ENCODE measurements at places on chromosomes 1 and 21.
A peak's percentile ranks its signal among the peaks of the same experiment; 100 is the strongest.

GRCh38 chr21:43355925-43356289, 71.0 kb downstream of the SIK1 start:
- DNase-seq, result no peak

- no peak for DNase-seq
These were observed 381.9 kb downstream of the SETD4 start for GRCh38 chr21:35678393-35678792.

GRCh38 chr1:76209238-76209637, 134.7 kb downstream of the ST6GALNAC3 start:
- DNase-seq, result no peak

DNA sequence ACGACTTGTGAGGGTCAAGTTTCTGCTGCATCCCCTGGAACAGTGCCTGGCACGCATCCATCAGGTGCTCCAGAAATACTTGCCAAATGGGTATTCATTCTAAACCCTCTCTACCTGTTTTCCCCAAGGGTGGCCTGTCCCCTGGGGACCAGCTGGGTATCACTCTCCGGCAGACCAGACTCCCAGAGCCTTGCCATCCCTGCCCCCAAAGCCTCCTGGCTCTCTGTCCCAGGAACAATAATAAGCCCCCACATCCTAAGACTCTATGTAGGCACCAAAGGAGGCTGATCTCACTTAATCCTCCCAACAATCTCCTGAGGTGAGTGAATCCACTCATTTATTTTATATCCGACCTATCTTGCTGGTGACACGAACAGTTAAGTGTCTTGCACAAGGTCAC, 96.7 kb downstream of the MRPL37 start:
- no peak for DNase-seq

GRCh38 chr21:17513214-17514123, 626 bp downstream of the CXADR start:
- DNase-seq, result peak; percentile 11

GRCh38 chr1:87335175-87335884, 6.7 kb downstream of the LMO4 start:
- DNase-seq, result no peak

- no peak for DNase-seq
These were observed 68.8 kb upstream of the ST6GALNAC3 start for GRCh38 chr1:76005765-76006164.

GRCh38 chr1:211951856-211952255, 83.5 kb downstream of the INTS7 start:
- no peak for DNase-seq

DNA sequence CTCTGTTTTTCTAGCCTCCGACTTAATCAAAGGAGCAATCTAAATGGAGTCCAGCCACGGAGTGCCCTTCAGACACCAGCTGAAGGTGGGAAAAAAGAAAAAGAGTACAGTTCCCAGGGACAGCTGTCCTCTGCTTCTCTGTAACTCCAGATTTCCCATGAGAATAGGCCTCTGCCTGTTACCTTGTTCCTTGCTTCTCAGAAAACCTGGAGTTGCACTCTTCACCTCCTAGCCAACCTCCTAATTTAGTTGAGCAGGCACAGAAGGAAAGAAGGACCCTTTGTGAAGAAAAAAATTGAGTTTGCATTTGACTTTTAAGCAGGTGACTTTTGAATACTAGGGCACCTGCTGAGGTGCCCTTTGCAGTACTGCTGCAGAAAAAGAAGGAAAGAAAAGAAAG, 8.3 kb downstream of the BARHL2 start:
- no peak for DNase-seq

- DNase-seq, result no peak
These were observed 33.4 kb upstream of the OR2B11 start for GRCh38 chr1:247491328-247491727.

DNA sequence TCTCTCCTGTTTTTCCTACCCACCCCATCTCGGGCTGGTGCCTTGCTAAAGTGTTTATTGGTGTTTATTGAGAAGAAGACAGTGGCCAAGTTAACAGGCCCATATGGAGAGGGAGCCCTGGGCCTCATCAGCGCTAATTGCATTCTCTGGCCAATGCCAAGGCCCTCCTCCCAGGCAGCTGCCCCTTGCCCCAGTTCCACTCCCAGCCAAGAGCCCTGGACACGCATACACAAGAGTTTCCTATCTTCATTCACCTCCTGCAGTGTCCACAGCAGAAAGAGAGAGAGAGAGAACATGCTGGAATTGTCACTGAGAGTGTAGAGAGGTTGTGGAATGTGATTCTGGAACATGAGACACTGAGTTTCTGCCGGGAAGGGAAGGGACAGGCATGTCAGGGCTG, 25.4 kb upstream of the VWA5B1 start:
- DNase-seq, result no peak

GRCh38 chr1:236819856-236820255, 24.8 kb downstream of the MTR start:
- no peak for DNase-seq

DNA sequence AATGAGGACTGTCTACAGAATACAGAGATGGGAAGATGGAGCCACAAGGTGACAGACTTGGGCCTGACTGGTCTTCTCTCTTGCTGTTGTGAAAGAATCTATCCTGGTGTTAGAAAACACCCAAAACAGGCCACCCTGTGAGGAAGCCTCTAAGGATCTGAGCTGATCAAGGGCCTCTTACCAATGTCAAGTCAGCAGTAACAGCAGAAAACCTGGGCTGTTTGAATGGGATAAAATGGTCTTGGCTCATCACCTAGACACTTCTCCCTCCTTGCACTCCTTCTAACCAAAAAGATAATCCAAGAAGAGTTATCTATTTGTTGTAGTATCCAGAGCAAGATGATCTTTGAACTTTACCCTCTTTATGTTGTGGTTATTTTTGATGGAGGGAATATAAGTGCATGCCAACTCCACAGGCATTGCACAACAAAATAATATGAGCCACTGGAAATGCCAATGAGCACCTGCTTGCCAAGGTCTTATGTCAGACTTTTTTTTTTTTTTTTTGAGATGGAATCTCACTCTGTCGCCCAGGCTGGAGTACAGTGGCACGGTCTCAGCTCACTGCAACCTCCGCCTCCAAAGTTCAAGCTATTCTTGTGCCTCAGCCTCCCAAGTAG, 32.8 kb upstream of the ZNF281 start:
- DNase-seq, result no peak

GRCh38 chr1:117104986-117105385, 16.6 kb downstream of the TRIM45 start:
- DNase-seq, result no peak

DNA sequence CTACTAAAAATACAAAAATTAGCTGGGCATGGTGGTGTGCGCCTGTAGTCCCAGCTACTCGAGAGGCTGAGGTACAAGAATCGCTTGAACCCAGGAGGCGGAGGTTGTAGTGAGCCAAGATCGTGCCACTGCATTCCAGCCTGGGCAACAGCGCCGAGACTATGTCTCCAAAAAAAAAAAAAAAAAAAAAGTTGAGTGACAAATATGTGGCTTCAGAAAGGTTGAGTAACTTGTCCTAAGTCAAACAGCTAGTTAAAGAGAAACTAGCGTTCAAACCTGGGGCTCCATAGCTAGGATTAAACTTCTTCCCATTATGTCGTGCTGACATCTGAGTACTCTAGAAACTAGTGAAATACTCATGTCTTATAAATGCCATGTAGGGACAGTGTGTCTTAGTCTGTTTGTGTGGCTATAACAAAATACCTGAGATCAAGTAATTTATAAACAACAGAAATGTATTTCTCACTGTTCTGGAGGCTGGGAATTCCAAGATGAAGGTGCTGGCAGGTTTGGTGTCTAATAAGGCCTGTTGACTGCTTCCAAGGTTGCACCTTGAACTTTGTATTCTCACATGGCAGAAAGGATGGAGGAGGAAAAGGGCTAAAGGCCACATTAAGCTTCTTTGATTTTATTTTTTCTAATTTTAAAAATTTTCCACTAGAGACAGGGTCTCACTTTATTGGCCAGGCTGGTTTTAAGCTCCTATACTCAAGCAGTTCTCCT, 12.0 kb downstream of the AK4 start:
- DNase-seq, result no peak

DNA sequence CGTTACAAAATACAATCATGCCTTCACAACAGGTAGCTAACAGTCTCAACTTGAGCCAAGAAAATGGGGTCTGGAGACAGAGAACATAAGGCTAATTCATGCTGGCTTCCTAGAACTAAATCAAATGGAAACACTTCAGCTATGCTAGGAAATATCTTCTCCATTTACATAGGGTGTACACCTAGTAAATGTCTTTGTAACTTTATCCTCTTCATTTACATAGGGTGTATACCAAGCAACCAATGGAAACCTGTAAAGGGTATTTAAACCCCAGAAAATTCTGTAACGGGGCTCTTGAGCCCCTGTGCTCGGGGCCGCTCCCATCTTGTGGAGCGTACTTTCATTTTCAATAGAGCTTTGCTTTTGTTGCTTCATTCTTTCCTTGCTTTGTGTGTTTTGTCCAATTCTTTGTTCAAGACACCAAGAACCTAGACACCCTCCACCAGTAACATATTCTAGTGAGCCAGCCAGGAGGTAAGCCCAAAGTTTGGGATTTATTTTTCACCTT, 19.5 kb upstream of the CYP4X1 start:
- no peak for DNase-seq

- DNase-seq, result no peak
These were observed 23.5 kb downstream of the BACH1 start for GRCh38 chr21:29321932-29322928.

GRCh38 chr1:214312530-214313051, 31.6 kb downstream of the SMYD2 start:
- DNase-seq, result no peak

DNA sequence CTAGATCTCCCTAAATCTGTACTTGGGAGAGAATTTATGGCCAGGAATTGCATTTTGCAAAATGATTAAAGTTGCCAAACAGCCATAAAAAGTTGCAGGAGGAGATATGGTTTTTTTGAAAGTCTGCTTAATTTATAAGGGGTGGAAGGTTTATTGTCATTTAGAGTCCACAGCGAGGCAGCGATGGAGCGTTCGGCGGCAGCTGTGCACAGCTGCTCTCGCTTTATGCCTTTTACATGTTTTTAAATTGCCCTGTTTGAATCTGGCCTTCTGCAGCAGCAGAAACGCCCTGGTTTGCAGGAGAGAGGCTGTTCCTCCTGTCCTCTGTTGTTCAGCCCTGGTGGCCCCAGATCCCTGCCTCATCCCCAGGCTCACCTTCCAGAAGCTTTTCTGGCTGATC, 144.9 kb upstream of the POU3F1 start:
- DNase-seq, result no peak

DNA sequence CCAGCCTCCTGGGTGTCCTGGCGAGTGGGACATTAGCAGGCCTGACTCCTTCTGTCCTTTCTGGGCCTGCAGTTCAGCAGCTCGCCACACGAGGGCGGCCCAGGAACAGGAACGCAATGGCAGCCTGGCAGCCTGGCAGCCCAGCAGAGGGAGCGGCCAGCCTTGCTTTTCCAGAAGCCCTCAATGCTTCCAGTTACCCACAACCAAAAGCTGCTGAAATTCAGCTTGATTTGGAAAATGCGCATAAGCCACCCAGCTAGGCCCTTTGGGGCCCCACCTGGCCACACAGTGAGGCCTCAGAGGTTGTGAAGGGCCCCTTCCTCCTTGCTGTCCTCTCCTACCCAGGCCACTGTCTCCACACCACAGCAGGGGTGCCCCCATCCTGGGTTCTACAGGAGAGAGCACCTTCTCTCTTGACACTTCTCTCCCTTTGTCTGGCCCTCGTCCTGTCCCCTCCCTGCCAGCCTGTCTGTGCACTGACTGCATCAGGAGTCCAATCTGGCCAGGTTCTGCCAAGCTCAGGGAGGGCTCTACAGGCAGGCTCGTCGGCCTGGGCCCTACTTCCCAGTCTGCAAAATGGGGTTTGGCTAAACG, 103.4 kb upstream of the VAMP3 start:
- DNase-seq, result peak; percentile 47

DNA sequence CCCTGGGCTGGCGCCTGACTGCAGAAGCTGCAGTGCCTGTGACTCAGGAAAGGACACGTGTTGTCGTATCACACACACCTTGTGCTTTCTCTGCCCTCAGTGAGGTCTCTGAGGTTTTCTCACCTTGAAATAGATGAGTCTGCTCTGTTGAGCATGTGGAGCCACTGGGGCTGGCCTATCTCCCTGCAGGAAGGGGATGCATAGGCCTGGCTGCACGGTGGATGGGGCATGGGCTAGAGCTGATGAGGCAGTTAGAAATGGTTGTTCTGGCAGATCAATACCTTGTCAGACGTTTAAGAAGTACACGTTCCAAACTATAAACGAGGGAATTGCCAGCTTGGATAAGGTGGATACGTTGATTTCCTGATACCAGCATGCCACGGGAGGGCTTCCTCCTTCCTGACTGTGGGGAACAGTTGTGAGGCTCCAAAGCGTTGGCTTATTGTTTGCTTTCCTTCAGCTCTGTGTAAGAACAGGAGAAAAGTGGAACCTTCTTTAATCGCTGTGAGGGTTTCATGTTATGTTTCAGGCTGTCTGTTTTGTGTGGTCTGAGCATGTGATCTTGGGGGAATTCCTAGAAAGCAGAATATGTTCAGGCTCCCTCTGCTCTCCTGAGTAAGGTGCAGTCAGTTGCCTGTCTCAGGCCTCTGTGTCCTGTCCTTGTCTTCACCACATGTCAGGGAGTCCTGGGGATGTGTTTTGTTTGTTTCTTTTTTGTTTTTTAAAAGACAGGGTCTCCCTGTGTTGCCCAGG, 44.8 kb downstream of the PCNT start:
- no peak for DNase-seq

- peak; percentile 95 for DNase-seq
These were observed 9.5 kb downstream of the RNU1-2 start for GRCh38 chr1:16905110-16905867.

- no peak for DNase-seq
These were observed 257.8 kb upstream of the HOOK1 start for GRCh38 chr1:59556802-59557548.

GRCh38 chr21:16965424-16965823, 547.4 kb upstream of the CXADR start:
- DNase-seq, result no peak

DNA sequence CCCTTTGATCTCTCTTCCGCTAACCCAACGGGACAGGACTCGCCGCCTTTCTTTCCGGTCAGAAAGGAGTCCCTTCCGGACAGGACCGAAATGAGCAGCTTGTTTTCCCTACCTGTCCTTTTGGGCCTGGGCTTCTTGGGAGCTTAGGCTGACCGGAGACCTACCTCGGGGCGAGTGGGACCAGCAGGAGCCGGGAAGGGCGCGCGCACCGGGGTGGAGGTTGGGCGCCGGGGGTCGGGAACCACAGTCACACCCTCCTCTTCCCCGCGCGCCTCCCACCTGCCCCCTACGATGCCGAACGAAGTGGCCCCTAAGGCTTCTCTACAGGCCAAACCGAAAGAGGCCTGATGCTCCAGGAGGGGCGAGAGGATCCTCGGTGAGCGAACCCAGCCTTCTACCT, 95.2 kb downstream of the PRKAB2 start:
- no peak for DNase-seq

GRCh38 chr21:42114646-42115045, 43.5 kb downstream of the UMODL1 start:
- DNase-seq, result no peak

All from Jurkat, Clone E6-1 (cell line).